ENCODE measurements at places on chromosomes 7 and 10.

DNA sequence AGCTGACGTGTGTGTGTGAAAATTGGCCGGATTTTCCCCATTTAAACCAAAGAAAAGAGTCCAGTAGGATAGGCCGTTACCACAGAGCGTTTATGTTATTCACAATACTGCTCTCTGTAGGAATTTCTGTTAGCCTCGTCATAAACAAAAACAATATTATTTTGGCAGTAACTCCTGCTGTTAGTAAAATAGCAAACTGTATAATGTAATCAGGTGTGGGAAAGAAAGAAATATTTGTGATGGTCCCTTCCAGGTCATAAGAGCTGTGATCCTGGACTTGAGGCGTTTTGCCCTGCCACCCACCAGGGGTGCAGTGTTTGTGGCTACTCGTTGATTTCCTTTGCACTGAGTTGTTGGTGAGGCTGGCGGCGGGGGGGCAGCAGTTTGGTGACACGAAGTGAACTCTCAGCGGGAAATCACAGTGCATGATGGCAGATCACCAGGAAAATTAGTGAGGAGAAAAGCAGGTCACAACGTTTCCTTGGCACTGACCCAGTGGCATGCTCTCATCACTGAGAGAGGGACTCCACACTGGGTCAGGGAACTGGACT, 2.8 kb downstream of the EEPD1 start:
- DNase-seq = peak; percentile 39

DNA sequence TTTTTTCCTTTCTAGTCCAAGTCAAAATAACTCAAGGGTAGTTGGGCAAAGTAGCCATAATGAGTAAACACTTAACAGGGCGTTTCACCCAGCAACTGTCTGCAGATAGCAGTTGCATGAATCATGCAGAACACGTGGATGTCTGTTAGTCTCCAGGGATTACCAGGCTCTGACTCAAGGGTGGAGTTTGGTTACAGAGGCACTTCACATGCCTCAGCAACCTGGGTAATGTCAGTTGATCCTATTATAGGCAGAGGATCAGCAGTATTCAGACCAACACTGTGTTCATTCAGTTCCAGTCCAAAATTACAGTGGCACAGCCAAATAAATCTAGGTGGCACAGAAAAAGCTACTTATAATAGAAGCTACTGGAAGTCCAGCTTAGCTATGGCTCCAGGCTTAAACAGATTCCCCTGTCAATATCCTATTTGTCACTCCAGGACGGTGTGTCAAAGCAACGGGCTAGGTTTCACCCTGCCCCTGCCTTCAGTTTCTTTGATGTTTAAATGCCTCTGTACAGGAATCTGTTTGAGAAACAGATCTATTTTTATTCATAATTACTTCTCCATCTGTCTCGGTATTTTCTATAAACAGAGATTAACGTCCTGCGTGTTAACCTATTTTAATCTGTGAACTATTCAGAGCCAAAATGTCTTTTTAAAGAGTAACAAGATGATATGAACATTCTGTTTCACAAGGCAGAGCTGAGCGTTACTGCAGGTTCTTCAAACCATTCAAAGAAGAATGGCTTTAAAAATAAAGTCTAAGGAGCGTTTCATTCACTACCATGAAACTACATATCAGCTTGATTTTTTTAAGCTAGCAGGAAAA, 162.6 kb upstream of the AKR1E2 start:
- no peak for DNase-seq

DNA sequence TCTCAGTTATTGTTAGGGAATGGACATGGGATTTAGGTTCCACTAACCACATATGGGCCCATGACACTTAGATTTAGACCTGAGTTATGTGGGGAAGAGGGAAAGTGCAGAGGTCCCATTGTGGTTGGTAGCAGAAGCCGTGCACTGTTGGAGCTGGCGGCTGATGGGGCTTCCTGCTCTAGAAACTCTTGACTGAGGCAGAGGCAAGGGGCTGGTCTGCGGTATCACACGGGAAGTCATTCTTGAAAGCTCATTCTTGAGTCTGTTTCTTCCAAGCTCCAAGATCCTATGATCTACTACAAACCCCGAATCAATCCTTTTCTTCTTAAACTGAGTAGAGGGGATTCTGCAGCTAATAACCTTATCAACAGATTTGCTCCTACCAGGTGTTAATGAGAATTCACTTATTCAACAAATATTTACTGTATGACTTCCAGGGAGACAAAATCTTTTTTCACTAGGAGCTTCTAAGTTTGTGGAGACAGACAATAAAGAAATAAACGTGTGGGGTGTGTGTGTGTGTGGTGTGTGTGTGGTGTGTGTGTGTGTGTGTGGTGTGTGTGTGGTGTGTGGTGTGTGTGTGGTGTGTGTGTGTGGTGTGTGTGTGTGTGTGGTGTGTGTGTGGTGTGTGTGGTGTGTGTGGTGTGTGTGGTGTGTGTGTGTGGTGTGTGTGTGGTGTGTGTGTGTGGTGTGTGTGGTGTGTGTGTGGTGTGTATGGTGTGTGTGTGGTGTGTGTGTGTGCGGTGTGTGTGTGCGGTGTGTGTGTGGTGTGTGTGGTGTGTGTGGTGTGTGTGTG, 57.1 kb downstream of the AOC1 start:
- no peak for DNase-seq

- DNase-seq = no peak
Observed at GRCh38 chr10:29081231-29081630, 207.6 kb upstream of the LYZL1 start.

DNA sequence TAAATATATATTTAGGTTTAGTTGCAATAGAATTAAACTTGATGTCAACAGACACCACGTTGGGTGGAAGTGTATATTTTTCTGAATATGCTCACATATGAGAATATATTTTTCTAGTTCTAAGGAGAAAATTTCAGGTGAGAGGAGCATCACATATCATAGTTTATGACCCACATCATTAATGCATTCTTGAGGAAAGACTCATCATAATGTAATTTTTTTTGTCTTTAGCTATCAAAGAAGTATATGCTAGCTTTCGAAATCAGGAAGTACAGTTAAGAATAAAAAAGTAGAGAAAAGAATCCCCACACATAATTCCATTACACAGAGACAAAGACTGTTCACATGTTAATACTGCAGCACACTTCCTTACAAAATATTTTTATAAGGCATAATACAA, 30.4 kb downstream of the A1CF start:
- no peak for DNase-seq

DNA sequence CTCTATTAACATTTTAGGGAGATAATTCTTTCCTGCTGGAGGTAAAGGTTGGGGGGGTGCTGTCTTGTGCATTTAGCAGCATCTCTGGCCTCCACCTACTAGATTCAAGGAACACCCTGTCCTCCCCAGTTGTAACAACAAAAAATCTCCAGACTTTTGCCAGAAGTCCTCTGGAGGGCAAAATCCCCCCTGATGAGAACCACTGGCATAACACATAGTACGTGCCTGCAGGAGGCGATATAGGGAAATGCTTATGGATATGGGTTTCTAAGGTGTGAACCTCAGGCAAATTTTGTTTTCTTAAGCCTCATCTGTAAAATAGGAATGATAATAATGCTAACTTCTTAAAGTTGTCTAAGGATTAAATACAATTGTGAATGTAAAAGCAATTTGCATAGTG, 2.9 kb upstream of the OSBPL3 start:
- no peak for DNase-seq

- DNase-seq = no peak
Observed at GRCh38 chr7:75626954-75627353, 111.8 kb downstream of the HIP1 start.

GRCh38 chr7:71787513-71787912, 624.6 kb downstream of the CALN1 start:
- no peak for DNase-seq

- DNase-seq = peak; percentile 66
Observed at GRCh38 chr10:103193107-103193819, at the start of gene NT5C2. TSS of gene NT5C2 (minus strand) at chr10:103193272. CDS start at chr10:103174958, 18,314 bp downstream.

GRCh38 chr7:116626886-116627285, 45.1 kb upstream of the MET start:
- no peak for DNase-seq

Measured in amygdala (tissue), 56 donors.